ENCODE measurements at places on chromosomes 6 and 20.

- peak; percentile 19 for DNase-seq
Observed at GRCh38 chr6:31356216-31356945, 598 bp downstream of the HLA-B start.

DNA sequence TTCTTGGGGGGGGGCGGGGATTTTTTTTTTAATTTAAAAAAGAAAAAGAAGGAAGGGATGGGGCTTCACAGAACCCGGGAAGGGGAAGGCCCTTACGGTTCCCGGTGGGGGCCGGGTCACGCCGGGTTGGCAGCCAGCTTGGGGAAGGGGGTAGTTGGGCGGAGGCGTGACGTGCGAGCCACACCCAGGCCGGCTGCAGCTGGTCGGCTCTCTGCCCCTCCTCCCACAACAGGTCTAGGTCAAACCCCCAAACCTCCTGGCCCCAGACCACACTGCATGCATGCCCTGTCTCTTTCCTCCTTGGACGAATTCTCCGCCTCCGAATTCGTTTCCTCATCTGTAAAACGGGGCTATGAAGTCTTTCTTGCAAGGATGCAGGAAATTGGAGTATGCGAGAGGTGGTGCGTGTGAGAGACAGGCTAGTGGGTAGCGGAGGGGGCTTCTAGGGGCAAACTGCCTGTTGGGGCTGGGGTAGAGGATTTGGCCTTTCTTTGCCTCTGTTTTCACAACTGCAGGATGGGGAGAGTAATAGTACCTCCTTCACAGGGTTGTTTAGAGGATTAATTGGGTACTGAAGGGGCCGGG, 828 bp downstream of the HCK start:
- DNase-seq, result no peak

GRCh38 chr6:143539734-143540133, 28.2 kb upstream of the FUCA2 start:
- no peak for DNase-seq

DNA sequence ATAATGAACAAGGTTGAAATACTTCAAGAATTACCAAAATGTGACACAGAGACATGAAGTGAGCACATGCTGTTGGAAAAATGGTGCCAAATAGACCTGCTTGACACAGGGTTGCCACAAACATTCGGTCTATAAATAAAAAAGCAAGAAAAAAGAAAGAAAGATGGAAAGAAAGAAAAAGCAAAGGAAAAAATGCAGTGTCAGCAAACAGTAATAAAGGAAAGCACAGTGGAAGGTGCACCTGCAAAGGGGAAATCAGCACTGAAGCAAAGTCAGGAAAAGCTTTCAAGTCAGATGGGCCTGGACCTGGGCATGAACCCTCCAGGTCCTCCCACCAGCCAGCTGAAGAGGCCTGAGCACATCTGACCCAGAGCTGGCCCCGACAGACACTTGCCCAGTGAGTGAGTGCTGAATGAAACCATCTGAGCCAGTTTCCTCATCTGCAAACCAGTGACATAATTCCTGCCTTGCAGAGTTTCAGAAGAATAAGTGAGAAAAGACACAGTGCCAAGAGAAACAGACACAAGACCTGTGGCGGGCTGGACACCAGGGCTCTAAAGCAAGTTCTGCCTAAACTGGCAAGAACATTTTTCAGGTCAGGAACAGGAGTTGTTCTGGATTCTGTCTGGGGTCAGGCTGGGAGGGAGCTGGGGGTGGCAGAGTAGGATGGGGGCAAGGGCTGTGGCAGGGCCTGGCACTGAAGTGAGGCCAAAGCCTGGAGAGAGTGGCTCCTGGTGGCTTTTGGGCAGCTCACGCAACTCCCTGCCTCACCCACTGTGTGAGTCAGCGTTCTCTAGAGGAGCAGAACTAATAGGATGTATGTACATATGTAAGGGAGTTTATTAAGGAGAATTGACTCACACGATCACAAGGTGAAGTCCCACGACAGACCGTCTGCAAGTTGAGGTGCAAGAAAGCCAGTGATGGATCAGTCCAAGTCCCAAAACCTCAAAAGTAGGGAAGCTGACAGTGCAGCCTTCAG, 23.9 kb upstream of the MICB start:
- DNase-seq, result peak; percentile 69

DNA sequence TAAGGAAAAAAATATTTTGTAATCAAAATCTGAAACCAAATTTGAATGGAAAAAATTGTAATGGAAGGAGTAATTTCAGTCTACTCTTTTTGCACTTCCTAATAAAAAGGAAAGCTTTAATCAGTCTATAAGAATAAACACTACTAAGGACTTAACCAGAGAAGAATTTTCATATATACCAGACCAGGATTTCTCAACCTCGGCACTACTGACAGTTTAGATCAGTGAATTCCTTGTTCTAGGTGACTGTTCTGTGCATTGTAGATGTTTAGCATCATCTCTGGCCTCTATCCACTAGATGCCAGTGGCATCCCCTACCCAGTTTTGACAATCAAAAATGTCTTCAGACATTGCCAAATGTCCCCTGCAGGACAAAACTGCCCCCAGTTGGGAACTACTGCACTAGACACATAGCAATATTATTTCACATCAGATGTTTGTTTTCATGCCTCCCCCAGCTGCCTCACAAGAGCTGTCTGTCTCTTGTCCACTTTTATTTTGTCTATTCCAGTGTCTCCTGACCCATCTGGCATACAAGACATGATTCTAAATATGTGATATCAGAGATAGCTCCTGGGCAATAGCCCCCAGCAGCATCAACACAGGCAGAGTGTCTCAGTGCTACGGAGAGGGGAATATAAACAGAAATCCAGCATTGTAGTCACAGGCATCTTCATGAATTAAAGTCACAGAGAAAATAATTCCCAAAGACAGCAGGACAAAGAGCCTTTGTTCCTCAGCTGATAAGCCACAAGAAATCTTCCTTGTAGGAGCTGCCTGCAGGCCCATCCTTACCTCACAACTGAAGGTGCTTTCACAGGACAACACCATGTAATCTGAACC, 27.0 kb downstream of the DNAAF9 start:
- peak; percentile 4 for DNase-seq

GRCh38 chr6:158476389-158476788, 83.5 kb upstream of the TMEM181 start:
- no peak for DNase-seq

Data from choroid plexus epithelial cell (primary cell).